GM12891 (cell line): ENCODE measurements at places on chromosomes 16 and 17.

DNA sequence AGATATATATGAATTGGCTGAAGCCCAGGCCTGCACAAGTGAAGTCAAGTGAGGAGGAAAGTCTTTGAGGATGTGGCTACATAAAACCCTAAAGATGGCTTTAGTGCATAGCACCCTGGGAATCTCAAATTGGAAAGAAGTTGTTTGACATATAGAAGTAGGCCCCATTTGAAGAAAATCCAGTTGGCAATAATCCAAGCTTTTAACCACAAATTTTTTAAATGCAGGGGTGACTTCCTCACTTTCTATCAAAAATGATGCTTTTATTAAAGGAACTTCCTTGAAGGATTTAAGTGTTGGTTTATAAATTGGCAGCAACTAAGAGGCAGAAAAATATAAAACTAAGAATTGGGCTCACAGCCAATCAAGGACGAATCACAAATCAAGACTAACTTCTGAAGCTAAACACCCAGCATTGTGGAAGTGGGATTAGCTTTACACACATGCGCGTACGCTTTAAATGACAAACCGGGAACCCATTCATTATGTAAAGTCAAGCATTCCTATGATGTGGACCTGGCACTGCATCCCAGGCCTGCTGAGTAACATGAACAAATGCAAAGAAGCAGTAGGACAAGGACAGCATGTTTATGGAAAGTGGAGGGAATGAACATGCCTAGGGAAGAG is 63.3 kb downstream of the NOG start:
- no peak for DNase-seq

GRCh38 chr17:41870627-41871026 is 5.4 kb upstream of the KLHL11 start:
- no peak for DNase-seq

- DNase-seq: no peak
These were observed 95.2 kb upstream of the SMIM36 start for GRCh38 chr17:55606488-55606815.

- no peak for DNase-seq
These were observed 220.0 kb downstream of the NTN1 start for GRCh38 chr17:9241371-9241712.

GRCh38 chr16:21236831-21237230 is 3.3 kb downstream of the ANKS4B start:
- no peak for DNase-seq

DNA sequence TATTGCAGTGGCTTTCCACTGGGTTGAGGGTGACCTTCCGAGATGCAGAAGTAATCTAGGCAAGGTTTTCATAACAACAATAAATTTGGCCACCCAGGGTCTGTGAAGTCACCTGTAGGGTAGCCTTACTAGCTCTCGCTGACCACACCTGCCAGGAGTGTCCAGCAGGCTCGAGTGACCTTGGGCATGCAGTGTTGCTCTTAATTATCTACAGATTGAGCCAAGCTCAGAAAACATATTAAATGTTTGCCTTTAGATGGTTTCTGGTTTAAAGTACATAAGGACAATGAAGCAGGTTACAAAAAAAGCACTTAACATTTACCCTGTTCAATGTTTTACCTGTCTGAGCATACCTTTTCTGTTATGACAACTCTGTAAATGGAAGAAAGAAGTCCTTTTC is 1.8 kb downstream of the TBC1D24 start:
- DNase-seq: no peak

- no peak for DNase-seq
These were observed 6.0 kb downstream of the CPSF4L start for GRCh38 chr17:73255671-73256181.

DNA sequence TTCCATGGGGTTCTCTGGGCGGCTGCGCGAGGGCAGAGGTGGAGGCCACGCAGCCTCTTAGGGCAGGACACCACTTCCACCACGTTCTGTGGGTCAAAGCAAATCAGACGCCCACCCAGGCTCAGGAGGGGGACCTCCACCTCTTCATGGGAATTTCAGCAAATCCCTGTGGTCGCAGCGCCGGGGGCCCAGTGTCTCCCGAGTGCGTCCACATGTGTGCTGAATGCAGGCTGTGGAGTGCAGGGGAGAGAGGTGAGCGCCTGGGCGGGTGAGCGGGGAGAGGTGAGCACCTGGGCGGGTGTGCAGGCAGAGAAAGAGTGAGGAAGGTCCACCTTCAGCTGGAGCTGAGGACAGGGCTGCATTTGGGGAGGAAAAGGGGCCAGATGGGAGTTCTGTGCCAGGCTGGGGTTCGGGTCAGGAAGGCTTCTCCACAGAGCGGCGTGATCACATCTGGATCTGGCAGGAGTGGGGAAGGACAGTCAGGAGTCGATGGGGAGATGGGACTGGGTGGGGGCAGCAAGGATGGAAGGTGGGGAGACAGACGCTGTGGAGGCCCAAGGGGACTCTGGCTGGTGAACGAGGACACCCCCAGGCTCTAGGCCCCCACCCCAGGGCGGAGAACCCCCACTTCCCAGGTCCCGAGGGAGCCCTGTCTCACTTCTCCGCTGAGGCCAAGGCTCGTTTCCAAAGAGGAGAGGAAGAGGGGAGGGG is 36.8 kb upstream of the CBFA2T3 start:
- no peak for DNase-seq

- no peak for DNase-seq
These were observed 7.6 kb downstream of the PITPNA start for GRCh38 chr17:1554751-1555540.
